ENCODE measurements at places on chromosomes 6 and 20.

- DNase-seq: no peak
These were observed 191.9 kb downstream of the ISM1 start for GRCh38 chr20:13412806-13413445.

GRCh38 chr6:551405-551804 lies 105.5 kb downstream of the HUS1B start:
- DNase-seq: no peak

- DNase-seq: no peak
These were observed 144.5 kb downstream of the MAP3K7 start for GRCh38 chr6:90442366-90442765.

GRCh38 chr6:90485635-90486277 lies 101.1 kb downstream of the MAP3K7 start:
- no peak for DNase-seq
